ENCODE measurements at places on chromosomes 7 and 10. TPM values are rescaled to one million over a fixed set of nuclear protein-coding genes. Genes with fewer than 3 reads are reported as not detected.

SPDYE2B gene
- total RNA-seq = 0.19 TPM

PTN gene
- not detected for total RNA-seq

H2BK1 gene
- not detected for total RNA-seq

DNA sequence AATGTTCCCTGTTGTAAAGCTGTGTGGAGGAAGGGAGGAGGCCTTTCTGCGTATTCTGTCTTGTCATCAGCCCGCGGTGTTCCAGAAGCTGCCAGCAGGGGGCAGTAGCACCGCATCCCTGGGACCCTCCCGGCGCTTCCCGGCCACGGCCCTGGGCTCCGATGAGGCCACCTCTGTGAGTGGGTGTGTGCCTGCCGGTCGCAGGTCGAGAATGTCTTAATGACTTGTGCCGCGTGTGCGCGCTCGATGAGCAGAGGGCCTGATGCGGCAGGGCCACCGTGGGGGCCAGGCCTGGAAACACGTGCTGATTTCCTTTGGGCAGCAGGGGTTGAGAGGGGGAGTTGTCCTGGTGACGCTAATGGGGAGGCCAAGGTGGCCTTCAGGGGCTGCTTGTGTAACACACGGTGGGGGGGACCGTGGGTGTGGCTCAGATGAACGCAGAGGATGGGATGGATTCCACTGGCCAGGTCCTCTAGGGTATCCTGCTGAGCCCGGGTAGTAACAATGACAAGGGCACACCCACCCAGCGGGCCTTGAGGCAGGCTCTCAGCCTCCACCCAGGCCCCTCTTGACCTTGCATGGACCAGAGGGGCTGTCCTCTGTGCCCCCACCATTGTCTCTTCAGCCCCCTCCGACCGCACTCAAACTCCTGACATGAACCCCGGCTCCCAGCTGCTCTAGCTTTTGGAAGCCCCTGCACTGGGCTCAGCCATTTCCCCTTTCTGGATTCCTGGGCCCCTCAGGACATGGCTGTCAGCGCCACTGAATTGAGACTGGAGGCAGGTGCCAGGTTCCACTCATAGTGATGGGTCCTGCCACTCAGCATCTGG, 135.9 kb upstream of the PODXL start:
- DNase-seq = peak; percentile 68

GRCh38 chr10:9994131-9994530, 1023.5 kb upstream of the CELF2 start:
- DNase-seq = no peak

DNA sequence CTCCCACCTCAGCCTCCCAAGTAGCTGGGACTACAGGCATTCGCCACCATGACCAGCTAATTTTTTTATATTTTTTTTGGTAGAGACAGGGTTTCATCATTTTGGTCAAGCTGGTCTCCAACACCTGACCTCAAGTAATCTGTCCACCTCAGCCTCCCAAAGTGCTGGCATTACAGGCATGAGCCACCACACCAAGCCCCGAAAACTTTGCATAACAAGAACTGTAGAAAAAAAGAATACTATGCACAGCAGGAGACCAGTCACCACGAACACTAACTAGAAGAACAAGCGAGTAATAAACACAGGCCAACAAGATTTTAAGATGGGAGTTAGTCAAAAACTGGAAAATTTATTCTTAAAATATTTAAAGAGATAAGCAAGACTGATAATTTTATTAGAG, 447.0 kb downstream of the ETV1 start:
- DNase-seq = no peak

DNA sequence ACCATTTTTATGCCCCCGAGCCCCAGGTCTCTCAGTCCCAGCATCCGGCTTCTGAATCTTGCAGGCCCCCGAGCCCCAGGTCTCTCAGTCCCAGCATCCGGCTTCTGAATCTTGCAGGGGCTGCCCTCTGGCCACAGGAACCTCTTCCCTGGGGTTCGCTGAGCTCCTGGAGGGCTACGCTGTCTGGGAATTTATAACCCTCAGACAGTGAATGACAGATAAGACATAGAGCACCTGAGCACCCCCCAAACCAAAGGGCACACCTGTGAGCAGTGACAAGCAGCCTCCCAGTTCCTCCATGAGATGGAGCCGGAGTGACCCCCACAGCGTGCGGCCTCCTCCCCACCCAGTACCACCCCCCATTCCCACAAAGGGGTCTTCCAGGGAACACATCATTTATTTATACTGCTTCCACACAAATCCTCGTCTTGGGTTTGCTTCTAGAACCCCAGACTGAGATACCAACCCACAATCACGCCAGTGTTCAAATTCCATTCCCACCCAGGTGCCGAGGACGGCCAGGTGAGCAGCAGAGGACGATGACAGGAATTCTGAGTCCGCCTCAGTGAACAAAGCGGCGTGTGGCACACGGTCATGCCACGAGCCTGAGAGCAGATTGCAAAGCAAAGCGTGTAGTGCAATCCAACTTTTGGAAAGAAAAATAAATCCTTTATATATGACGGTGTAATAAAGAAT, 57.7 kb upstream of the FAM20C start:
- no peak for DNase-seq

- DNase-seq = no peak
These were observed 2.8 kb upstream of the CLDN15 start for GRCh38 chr7:101240226-101241014.

GRCh38 chr7:158280448-158281144, 307.0 kb downstream of the PTPRN2 start:
- DNase-seq = no peak
